ENCODE measurements at places on chromosomes 12 and 14.

DNA sequence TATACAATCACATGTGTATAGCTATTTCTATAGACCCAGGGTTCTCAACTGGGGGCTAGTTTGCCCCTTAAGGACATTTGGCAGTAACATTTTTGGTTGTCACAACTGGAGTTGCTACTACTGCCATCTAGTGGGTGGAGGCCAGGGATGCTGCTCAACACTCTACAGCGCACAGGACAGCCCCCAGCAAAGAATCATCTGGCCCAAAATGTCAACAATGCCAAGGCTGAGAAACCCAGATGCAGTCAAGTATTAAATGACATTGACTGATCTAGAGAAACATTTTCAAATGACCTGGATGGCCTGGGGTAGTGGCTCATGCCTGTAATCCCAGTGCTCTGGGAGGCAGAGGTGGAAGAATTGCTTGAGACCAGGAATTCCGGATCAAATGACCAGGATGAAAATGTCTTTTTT lies 5.8 kb downstream of the WSB2 start:
- DNase-seq: no peak

GRCh38 chr12:104406164-104406563 lies 50.6 kb upstream of the CHST11 start:
- DNase-seq: no peak

GRCh38 chr14:106530423-106531107 lies 1004.2 kb downstream of the TMEM121 start:
- DNase-seq: no peak

DNA sequence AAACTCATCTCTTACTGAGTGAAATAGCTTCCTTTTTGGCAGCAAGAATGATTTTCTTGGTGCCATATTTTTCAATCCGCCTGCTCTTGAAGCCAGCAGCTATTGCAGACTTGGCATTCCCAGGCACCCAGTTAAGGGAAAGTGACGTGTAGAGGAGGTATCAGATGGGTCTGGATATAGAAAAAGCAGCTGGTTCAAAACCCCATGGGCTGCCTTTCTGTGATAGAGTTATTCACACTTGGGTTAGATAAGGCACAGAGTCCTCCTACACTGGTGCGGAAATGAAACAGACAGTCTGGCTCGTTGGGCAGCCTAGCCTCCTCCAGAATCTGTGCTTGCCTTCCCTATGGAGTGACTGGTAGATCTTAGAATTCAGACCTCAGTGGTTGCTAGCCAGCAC lies 62.2 kb downstream of the PTPN11 start:
- DNase-seq: no peak

DNA sequence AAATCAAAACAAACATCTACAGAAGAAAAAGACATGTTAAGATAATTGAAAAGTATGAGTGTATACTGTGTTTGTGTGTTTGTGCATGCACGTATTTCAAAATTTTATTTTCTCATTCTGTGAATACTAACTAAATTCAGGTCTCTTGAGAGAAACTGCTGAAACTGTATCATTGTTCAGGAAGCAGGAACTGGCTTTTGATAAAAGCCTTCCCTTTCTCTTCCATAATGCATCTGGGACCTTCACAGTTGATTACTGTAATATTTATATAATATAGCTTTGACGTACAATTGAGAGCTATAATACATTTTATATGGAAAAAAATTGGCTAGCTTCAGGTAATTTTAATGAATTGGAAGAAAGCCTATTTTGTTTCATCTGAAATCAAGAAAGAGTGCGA lies 993.5 kb downstream of the SLC6A15 start:
- no peak for DNase-seq

DNA sequence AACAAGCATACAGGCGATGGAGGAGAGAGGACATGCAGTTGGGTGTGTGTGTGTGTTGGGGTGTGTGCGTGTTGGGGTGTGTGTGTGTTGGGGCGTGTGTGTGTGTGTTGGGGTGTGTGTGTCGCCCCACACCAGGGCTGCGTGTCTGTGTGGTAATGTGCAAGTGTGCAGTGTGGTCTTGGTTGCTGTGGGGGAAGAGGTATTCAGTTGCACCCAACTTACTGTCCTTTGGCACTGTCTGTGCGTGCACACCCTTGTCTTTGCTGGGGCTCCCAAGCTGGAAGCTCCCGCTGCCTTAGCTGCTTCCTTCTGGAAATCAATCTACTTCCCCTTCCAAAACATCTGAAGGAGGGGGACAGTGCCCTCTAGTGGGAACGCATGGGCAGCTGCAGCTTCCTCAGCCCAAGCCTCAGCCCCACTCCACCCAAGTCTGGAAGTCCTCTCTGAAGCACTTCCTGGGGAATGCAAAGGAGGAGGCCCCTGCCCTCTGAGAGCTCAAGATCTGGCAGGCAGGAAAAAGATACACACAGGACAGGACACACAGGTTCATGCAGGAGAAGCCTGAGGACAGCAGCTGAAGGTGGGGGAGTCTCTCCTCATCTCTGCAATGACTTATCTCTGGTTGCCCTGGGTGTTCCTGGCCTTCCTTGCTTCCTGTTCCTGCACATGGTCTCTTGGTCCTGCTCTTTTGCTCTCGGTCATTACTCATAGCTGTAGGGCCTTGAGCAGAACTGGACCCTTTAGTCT lies 13.1 kb downstream of the ASIC1 start:
- DNase-seq: peak; percentile 96

- no peak for DNase-seq
Observed at GRCh38 chr12:95055057-95055456, 18.4 kb downstream of the NR2C1 start.

DNA sequence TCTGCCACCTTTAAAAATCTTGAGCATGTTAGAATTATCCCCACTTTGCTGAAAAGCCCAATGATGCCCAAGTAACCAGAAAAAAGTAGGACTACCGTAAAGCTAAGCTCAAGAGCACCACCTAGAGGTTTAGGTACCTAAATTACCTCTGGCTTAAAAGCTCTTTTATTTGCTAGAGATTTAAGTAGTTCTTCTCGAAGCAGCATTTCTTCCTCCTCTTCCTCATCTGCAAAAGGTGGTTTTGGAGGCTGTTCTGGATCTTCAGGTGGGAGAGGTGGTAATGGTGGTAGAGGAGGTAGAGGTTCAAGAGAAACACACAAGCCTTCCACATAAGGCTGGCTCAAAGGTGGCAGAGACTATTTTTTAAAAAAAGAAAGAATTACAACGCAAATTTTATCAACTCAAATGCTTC lies 26.9 kb downstream of the ZFC3H1 start:
- DNase-seq: peak; percentile 21

GRCh38 chr14:71242237-71242748 lies 335.0 kb downstream of the PCNX1 start:
- DNase-seq: peak; percentile 81

- no peak for DNase-seq
Observed at GRCh38 chr12:92272061-92272964, 126.7 kb upstream of the BTG1 start.

DNA sequence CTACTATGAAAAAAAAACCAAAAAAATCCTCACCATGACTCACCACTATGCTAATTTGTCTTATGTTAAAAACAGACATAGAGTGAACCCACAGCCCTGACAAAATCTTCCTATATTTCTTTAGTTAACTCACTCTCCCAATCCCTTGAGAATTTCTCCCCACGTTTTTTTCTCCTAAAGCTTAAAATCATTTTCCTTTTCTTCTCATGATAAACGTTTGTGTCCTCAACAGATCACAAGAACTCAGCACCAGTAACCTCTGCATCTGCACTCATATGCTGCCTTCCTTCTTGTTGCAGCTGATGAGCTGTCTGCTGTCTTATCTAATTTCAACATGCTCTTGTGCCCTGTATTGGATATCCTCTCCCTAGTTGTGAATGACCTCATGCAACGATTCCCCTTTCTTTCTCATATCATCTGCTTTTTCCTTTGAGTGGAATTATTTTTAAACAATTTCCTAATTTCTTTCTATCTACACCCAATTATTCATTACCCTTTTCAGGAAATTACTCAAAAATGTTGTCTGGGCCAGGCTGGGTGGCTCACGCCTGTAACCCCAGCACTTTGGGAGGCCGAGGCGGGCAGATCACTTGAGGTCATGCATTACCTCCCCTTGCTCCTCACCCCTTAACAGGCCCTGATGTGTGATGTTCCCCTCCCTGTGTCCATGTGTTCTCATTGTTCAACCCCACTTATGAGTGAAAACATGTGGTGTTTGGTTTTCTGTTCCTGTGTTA lies 427.5 kb upstream of the MGAT4C start:
- no peak for DNase-seq

DNA sequence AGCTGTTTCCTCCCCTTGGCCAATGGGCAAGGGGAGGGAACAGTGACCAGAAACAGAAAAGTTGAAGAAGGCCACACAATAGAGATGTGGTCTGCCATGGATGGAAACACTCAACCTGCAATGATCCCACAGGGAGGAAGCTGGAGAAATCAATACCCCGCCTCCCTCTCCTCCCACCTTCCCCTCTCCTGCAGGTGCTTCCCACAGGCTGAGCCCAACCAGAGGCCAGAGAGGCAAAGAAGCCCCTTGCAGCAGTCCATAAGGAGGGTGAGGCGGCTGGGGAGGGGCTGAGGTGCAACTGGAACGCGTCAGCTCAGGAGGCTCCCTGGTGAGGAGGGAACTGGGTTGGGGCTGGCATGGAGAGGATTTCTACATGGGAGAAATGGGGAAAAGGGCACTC lies 84.0 kb downstream of the RNF34 start:
- no peak for DNase-seq

GRCh38 chr12:93922583-93923006 lies 225.8 kb upstream of the PLXNC1 start:
- no peak for DNase-seq

DNA sequence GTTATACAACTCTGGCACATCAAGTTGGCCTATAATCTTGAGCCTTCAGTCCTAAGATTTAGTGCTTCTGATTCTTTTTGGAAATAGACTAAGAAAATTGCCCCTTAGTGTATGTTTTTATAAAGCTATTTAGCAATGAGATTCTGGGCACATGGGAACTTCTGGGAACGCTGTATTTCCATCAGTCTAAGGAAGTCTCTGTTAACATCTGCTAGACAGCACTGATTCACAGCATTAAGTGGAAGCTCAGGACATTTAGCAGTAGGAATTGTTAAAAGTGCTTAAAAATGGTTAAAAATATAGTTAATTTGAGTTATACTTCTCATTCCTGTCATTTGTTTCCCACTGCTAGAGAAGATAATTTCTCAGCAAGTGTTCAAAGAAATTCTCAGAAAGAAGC lies 579.1 kb downstream of the SLC16A7 start:
- no peak for DNase-seq

DNA sequence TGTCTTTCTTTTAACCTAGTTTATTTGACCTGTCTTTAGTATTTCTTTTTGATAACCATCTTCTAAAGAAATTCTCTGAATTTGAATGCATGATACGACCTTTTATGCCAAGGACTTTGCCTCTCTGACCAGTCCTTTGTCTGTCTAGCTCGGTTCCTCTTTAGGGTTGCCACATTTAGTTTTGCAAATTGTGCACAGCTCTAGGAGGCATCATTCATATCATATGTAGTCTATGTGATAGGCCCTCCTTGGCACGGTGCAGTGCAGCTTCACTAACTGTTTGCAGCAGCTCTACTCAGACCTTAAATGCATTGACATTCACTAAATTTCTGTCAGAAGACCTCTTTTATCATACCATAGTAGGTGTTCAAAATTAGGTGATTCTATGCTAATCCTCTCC lies 75.6 kb downstream of the USP15 start:
- DNase-seq: no peak

- no peak for DNase-seq
Observed at GRCh38 chr12:15157269-15157671, 63.9 kb downstream of the RERG start.

DNA sequence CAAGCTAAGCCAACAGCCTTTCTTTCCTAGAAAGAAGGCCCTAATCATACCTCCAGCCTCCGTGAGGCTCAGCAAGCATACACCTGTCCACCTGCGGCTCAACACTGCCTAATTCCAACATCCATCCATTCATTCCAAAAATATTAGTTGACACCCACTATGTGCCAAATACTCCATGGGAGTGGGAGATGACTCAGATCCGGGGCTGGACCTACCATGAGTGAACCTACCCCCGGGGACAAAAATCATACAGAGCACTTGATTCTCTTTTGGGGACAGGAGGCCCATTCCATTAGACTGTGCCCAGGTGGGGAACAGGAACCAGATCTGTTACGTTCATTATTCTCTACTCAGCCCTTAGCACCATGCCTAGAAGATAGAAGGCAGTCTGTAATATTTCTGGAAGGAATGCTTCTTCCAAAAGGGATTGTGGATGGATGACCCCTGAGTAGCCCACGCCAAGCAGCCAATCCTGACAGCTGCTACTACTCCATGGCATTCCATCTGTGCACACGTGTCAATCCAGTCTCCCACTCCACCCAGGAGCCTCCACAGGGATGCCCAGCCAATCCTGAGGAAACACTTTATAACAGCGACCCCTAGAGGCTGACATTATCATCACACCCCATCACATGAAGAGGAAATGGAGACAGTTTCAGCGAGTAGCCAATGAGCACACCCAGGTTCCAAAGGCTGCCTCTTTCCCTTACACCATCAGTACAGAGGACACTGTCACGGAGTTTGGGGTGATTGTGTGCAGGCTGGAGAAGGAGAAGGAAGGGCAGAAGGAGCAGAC lies 170.7 kb downstream of the ESRRB start:
- no peak for DNase-seq
